T follicular helper cell (primary cell): ENCODE measurements at places on chromosomes 16 and 17.

DNA sequence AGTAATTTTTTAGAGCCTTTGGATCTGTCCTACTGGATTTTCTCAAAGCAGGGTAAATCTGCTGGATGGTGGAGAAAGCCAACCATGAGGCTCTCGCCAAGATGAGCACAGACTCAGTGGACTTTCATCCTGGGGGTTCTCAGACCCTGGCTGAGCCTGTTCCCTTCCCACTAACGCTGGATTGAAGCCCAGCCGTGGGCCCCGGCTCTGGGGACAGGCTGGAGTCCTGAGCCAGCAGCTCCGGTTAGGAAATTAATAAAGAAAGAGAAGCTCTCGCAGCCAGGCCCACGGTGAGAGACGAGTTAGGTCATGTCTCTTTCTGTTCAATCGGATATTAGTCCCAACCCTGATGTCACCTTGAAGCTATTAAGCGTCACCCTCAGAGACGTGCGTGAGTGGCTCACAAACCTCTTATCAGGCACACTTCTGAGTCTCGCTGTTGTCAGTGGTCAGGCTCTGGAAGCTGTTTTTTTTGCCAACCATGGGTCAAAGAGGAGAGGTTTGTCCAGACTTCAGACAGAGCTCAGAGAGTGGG is 27.1 kb downstream of the MEOX1 start:
- no peak for DNase-seq

GRCh38 chr16:71709229-71709781 is 15.2 kb downstream of the PHLPP2 start:
- no peak for DNase-seq

DNA sequence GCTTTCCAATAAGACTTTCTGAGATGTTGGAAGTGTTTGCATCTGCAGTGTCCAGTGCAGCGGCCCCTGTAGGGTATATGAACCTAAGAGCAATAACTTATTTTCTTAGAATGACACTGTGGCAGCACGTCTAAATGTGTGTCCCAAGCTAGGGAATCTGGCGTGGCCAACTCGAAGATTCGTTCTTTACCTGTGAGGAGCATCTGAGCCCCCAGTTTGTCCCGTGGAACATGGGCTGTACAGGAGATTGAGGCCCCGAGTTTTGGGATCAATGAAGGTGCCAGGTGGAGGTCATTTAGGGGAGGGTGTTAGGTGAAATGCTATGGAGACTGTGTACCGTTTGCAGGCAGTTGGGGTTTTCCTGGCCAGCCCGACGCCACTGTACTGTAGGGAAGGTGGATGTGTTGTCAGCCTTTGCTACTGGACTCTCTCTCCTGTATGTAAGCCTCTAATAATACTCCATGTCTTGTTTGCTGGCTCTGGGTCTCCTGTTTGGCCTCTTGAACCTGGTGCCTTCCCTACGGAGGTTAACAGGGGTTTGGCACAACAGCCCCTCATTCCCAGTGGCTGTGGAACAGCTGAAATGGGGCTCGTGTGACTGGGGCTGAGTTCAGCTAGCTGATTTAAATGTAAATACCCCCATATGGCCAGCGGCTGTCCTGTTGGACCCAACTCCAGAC is 45.5 kb upstream of the SDK2 start:
- no peak for DNase-seq

DNA sequence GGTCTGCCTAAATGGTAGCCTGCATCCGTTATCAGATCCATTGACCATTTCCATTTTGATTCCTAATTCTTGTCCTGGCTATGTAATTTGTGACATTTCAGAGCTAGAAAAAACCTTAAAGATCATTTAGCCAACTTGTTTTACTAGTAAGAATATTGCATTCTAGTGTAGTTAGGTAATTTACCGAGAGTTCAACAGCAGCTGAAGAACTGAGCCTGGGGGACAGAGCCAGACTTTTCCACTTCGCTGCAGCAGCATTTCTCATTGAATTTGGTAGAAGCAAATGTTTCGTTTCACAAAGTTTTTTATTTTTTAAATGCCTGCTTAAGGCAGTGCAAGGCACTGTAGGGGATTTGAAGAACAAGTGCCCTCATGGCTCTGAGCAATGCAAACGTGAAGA is 59.2 kb upstream of the MARCHF10 start:
- DNase-seq, result no peak
